Jurkat, Clone E6-1 (cell line): ENCODE measurements at places on chromosomes 12 and 14.

DNA sequence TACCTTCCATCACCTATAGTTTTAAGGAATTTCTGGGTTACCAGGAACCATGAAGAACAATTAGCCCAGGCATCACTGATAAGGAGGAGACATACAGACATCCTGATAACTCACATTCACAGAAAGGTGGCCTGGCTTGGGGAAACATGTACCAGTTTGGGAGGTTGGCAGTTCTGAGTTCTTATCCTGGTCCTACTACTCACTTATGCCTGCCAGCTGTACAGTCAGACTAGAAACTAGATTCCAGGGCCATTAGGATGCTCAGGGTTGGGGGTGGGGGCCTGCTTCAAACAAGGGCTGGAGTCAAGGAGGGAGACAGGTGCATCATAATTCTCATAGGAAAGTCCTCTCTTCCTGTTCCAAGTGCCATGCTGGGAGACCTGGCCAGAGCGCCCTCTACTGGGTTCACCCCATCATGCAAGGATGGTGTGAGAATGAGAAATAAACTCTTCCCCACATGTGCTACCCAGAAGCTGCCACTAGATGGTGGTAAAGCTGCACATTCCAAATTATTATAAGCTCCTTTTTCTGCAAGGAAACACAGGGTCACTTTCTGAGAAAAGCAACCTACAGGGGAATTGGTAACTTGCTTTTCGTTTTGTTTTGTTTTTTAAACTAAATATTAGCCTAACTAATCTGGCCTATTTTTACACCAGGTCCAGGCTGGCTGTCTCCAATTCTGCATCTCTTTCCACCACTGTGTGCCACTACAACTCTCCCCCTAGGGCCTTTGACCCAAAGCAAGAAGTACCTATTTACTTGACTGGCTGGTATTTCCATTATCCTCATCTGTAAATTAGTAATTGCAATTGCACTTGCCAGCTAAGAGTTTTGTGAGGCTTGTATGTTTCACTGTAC lies 14.5 kb downstream of the OAS2 start:
- DNase-seq, result peak; percentile 61

- no peak for DNase-seq
These were observed 173.3 kb downstream of the CCDC59 start for GRCh38 chr12:82184844-82185243.

- no peak for DNase-seq
These were observed 3.4 kb downstream of the CYP46A1 start for GRCh38 chr14:99687284-99688209.

DNA sequence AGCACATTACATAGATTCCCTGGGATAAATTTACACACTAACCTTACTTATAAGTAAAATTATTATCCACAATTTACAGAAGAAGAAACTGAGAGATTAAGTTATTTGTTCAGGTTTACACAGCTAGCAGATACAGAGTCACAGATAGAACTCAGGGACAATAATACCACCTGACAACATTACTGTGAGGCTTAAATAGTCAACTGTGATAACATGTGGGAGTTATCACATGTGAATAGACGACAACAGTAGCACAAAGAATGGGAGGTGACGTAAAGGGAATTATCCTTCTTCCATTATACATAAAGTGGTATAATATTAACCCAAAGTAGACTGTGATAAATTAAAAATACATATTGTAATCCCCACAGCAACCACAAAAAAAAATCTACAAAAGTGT lies 6.2 kb upstream of the SPIC start:
- DNase-seq, result no peak

DNA sequence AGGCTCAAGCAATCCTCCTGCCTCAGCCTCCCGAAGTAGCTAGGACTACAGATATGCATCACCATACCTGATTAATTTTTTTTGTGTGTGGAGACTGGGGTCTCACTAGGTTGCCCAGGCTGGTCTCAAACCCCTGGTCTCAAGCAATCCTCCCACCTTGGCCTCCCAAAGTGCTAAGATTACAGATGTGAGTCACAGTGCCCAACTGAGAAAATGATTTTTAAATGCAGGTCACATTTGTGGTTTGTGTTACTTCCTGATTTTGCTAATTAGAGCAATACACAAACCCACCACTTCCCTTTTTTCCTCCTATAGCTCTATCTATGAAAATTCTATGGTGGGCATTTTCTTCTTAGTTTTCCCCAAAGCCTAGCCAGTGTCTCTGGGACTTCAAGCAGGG lies 45.5 kb upstream of the TMEM263 start:
- DNase-seq, result peak; percentile 32

DNA sequence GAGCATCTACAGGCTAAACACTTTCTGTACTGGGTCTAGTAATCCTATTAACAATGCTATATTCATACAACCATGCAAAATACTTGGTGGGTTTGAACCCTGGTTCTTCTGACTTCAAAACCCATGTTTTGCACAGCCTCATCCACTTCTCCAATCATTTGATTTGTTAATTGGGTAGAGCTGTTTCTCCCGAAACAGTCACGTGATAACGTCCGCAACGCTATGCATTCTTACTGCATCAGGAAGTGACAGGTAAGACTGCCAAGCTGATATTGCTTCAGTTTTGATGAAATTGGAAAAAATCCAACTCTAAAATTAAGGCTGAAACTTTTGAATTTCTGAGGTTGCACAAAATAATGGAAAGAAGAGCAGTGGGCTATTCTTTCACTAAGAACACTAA lies 30.4 kb upstream of the RNU6-7 start:
- DNase-seq, result no peak

DNA sequence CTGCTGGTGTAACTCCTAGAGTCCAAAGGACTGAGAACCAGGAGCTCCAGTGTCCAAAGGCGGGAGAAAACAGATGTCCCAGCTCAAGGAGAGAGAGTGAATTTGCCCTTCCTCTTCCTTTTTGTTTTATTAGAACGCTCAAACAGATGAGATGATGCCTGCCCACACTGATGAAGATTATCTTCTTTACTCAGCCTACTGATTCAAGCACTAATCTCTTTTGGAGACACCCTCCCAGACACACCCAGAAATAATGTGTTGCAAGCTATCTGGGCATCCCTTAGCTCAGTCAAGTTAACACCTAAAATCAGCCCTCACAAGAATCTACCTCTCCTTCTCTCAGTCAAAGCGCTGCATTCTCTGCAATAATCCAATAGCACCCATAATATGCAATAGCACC lies 78.2 kb upstream of the BCL2L14 start:
- DNase-seq, result no peak

DNA sequence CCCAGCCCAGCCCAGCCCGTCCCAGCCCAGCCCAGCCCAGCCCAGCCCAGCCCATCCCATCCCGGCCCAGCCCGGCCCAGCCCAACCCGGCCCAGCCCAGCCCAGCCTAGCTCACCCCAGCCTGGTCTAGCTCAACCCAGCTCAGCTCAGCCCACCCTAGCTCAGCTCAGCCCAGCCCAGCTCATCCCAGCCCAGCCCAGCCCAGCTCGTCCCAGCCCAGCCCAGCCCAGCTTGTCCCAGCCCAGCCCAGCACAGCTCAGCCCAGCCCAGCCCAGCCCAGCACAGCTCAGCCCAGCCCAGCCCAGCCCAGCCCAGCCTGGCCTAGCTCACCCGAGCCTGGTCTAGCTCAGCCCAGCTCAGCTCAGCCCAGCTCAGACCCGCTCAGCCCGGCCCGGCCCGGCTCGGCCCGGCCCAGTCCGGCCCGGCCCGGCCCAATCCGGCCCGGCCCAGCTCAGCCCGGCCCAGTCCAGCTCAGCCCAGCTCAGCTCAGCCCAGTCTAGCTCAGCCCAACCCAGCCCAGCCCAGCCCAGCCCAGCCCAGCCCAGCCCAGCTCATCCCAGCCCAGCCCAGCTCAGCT lies 184.7 kb downstream of the TMEM121 start:
- no peak for DNase-seq

DNA sequence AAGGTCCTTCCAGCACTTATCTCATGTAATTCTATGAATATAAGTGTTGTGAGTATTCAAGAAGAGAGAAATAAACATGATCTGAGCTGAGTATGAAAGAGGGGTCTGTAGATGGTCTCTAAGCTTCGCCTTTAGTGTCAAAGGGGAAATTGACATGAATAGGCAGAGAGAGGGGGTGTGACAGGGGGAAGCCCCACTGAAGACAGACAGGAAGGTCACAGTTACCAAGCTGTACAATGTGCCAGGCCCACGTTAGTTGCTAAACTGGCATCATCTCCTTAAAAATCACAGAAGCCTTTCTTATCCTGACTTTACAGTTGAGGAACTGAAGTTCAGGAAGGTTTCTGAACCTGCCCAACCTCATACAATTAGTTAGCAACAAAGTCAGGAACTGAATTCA lies 7.6 kb downstream of the ARHGEF40 start:
- DNase-seq, result no peak

DNA sequence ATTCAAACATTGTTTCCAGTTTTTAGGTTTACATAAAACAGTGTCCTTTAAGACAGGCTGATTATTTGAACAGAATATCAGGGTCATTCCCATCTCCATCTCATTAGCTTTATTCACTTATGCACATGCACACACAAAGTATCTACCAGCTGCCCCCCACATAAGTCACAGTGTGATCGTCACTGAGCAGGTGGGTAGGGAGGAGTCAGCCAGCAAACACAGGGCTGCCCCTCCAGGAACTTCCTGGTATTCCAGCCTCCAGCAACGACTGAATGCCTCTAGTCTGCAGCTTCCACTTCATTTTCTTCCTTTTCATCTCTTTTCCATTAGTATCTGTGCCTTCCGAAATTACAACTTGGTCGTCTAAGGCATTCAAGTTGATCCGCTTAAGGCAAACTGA lies 48.8 kb upstream of the FOXN3 start:
- DNase-seq, result no peak

GRCh38 chr12:30972035-30972434 lies 45.5 kb downstream of the TSPAN11 start:
- no peak for DNase-seq

DNA sequence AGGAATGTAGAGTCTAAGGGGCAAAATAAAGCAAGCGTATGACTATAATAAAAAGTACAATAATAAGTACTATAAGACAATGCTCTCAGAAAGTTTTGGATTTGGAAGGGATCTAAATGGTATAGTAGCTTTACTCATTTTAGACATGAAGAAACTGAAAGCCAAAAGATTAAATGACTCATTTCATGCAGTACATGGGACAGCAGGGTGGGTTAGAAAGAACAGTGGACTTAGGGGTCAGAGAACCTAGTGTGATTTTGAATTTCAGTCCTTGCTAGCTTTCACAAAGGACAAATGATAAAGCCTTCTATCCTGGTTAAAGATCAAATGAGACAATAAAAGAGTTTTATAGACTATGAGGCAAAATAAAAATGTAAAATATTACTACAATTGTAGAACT lies 6.8 kb upstream of the LEMD3 start:
- DNase-seq, result no peak

- DNase-seq, result no peak
These were observed 559.9 kb downstream of the TRHDE start for GRCh38 chr12:72832024-72832423.

DNA sequence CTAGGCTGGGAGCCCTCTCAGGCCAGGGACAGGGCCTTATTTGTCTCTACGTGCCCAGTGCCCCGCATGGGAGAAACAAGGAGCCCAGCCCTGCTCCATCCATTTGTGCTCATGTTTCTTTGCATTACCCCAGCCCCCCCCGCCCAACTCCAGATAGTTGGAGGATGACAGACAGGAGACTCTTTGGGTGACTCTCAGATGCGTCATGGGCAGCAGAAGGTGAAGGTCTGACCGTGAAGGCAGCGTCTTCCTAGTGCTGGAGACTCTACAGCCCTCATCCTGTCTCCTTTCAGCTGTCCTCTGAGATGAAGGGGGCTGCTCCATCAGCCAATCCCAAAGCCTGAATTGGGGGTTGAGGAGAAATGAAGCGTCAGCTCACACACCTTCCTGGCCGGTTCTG lies 283 bp upstream of the PSMB11 start:
- no peak for DNase-seq

DNA sequence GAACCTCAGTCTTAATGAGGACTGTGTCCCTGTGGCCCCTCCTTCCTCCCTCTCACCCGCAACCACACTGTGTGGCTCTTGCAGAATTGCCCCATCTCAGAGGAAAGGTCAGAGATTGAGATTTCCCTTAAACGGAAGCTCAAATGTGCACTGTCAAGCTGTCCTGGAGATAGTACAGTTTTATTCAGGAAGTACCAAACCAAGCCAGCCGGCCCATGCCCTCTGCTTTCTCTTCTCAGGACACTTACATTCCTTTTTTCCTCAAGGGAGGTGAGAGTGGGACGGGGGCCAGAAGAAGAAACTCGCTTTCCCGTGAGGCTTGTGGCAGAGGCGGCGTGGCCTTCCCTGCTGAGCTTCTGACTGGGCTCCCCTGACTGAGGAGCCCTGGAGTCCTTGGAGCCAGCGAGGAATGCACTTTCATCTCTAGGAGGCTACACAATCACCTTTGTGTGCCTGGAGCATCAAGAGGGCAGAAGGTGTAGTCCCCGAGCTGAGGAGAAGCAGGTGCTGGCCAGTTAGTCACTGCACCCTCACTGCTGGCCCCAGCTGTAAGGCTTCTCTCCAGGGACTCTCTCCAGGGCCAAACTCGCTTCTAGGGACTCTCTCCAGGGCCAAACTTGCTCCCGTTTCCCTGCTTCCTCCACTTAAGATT lies 24.1 kb upstream of the ATP2A2 start:
- no peak for DNase-seq

DNA sequence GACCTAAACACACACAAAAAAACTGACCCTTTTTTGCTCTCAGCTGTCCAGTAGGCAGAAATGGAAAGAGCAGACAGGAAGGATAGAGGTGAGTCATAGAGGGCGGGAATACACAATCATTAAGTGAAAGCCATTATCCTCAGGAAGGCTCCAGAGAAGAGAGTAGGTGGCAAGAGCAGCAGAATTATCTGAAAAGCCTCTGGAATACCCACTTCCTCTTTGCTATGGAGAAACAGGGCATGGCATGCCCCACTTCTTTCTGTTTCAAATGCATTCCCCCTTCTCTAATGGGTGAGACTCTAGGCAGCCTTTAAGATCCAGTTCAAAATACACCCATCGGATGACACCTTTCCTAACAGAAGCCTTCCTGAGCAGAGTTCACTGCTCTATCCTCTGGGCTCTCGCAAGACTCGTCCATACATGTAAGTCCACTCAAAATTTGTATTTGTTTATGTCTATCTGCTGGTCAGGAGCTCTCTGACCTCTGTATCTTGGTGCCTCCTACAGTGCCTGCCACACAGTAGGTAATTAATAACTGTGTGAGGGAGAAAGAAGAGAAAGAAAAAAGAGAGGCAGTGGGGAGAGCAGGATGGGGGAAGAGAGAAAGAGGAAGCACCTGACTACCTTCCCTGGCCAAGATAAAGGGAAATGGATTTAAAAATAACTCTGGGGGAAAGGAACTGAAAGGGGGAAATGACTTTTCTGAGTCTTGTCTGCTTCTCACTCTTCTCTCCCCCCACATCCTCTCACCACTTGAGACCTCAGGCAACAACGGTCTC lies 8.5 kb downstream of the KLHL33 start:
- DNase-seq, result peak; percentile 90

DNA sequence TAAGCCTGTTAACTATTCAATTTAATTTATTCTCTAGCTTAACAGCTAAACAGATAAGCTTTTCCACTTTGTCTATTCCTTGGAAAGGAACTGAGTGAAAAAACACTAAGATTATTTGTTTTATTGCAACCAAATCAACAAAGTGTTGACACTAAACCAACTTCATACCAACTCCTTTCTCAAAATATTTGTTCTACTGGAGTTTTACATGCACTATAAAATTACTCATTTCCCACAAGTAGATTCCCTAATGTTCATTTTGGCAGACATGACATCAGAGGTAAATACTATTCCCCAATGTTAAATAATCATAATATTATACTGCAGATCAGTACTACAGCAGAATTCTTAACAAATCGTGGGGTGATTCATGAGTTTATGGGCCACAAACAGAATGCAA lies 231.4 kb downstream of the TTC6 start:
- DNase-seq, result no peak

- DNase-seq, result no peak
These were observed 19.8 kb upstream of the PALS1 start for GRCh38 chr14:67221248-67221981.

- DNase-seq, result no peak
These were observed 20.0 kb downstream of the RHOJ start for GRCh38 chr14:63224196-63224595.
